ENCODE measurements at places on chromosomes 7 and 10. TPM values are rescaled to one million over a fixed set of nuclear protein-coding genes. Genes with fewer than 3 reads are reported as not detected.

NPY4R gene
- 37.9 TPM for total RNA-seq

POU6F2 gene
- total RNA-seq, result not detected

WNT2 gene
- total RNA-seq, result not detected

ANKRD30A gene
- total RNA-seq, result 0.64 TPM

IFRD1 gene
- 37.9 TPM for total RNA-seq

TLL2 gene
- 0.10 TPM for total RNA-seq

BAIAP2L1 gene
- 56.3 TPM for total RNA-seq
